ENCODE measurements at places on chromosomes 1 and 21.

GRCh38 chr1:115142616-115143015 lies 53.3 kb upstream of the TSPAN2 start:
- DNase-seq: no peak

DNA sequence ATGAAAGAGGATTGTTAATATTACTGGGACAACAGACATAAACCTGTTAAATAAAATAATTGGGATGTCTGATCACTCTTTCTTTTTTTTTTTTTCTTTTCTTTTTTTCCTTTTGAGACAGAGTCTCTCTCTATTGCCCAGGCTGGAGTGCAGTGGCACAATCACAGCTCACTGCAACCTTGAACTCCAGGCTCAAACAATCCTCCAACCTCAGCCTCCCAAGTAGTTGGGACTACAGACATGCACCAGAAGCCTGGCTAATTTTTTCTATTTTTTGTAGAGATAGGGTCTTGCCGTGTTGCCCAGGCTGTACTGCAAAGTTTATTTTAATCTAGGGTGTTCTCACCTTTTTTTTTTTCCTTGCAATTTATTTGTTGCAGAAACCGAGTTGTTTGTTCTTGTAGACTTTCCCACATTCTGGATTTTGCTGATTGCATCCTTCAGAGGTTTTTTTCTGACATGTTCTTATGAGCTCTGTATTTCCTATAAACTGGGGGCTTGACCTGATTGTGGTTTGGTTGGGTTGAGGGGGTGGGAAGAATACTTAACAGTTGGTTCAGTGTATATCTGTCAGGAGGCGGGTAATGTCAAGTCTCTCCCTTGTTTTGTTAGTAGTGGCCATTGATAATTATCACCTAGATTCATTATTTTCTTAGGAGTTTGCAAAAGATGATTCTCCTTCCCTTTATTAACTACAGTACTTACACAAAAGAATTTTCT lies 125.2 kb downstream of the MAST2 start:
- DNase-seq: no peak

GRCh38 chr1:164576291-164577271 lies 17.6 kb downstream of the PBX1 start:
- DNase-seq: no peak

DNA sequence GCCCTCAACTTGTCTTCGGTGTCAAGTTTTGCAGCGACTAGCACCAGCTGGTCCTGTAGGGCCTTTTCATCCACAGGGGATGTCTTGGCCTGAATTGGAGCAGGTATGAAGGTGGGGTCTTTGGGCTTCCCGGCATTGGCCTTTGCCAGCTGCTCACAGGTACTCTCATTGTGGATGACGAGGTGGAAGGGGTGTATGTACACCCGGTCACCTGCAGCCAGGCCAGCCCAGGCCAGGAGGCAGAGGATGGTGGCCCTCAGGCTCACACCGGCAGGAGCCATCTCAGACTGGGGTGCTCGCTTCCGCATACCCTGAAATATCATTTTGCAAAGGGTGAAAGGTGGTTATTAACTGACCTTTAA lies 3.4 kb downstream of the AGT start:
- DNase-seq: no peak

DNA sequence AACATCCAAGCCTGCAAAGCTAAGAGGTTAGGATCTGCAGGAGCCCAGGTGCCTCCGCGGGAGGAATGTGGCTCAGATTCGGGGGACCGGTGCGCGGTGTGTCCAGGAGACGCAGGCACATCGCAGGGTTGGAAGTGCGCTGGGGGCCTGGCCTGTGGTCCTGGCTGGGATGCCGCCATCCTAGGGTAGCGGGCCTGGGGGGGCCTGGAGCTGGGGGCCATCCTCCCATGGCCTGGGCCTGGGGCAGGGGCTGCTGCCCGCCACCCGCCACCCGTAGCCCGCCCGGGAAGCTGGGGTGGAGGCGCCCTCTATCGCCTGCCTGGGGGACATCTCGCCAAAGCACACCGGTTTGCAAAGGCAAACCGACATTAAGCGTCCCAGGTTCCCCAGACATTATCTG lies 170.6 kb upstream of the ARHGEF16 start:
- DNase-seq: no peak

GRCh38 chr1:165248969-165249571 lies 107.4 kb downstream of the LMX1A start:
- DNase-seq: no peak

DNA sequence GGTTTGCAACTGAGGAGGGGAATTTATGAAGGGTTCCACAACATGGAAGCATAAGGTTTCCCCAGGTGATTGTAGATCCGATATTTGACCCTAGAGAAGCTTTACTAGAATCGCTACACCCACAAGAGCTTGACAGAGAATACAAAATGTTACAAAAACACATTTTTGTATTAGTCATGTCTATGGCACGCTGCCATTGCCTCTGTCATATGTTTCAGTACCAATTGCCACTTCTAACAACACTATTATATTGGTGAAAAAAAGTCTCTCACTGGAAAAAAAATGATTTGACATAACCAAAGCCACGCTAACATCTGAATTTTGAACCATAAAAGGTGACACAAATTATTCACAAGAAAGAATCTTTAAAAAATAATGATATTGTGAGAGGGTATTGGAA lies 214.5 kb downstream of the KCNT2 start:
- no peak for DNase-seq

- DNase-seq: no peak
These were observed 119.3 kb downstream of the SYT2 start for GRCh38 chr1:202590975-202591411.

GRCh38 chr1:219794085-219794743 lies 134.1 kb downstream of the SLC30A10 start:
- no peak for DNase-seq

- DNase-seq: no peak
These were observed 48.2 kb downstream of the RASSF5 start for GRCh38 chr1:206555473-206555935.

DNA sequence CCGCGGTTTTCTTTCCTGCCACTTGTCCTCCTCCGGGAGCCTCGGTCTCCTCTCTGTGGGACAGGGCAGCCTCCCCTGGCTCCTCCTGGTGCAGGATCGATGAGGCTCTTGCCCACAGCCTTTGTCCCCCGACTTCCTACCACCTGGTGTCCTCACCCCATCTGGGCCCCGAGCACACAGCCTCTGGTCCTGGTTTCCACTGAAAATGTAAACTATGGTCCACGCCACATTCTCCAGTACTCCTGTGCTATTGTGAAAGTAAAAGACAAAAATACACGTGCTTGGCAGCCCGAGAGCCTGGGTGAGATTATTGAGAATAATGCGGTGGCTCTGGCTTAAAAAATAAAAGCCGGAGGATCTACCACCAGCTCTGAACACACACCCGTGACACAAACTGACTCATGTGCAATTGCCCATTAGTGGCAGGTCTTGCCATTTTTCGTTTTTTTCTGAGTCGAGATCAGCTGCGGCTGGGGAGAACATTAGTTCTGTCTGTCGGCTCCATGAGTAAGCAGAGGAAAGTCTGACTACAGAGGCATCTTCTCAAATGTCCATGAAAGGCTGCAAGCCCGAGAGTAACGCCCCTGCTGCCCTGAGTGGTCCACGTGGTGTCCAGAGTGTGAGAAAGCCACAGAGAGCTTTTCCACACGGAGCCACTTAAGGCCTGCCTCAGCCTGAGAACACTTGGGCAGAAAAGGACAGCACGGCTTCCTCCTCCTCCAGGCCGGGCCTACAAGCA lies 5.7 kb upstream of the COL6A2 start:
- no peak for DNase-seq

DNA sequence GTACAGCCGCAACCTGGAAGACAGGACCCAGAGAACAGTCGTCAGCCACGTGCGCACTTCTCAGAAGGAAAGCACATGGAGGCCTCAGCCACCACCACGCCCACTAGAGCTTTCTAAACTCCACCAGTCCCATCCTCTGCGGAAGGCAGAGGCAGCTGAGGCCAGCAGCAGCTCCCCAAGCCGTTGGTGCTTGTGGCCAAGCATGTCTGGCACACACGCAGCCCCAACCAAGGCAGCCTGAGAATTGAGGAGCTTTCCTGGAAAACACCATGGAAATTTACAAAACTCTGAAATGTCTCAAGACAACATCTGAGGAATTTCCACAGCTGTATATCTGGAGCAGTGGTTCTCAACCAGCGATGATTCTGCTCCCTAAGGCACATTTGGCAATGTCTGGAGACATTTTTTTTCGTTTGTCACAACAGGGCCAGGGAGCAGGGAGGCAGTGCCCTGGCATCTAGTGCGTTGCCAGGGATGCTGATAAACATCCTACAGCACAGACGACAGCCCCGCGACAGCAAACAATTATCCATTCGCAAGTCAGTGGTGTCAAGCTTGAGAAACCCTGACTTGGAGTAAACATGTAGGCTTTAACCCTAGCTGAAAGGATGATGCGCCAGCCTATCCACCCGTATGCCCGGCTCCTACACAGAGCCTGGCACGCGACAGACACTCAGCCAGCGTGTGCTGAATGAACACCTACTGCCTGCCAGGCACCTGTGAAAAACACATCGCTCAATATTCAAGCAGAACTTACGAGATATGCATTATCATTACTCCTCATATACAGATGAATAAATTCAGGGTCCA lies 24.7 kb downstream of the NPHP4 start:
- no peak for DNase-seq

- DNase-seq: no peak
These were observed 65.2 kb upstream of the GFI1 start for GRCh38 chr1:92551916-92552315.

GRCh38 chr1:206717674-206717989 lies 32.9 kb downstream of the MAPKAPK2 start:
- DNase-seq: no peak

GRCh38 chr1:245807954-245808719 lies 653.4 kb downstream of the KIF26B start:
- DNase-seq: no peak

- no peak for DNase-seq
These were observed 18.7 kb downstream of the EXOSC10 start for GRCh38 chr1:11080931-11081330.

- no peak for DNase-seq
These were observed 22.9 kb downstream of the ELAPOR1 start for GRCh38 chr1:109136766-109137165.

- no peak for DNase-seq
These were observed 45.7 kb downstream of the LRRC7 start for GRCh38 chr1:69613414-69613813.

DNA sequence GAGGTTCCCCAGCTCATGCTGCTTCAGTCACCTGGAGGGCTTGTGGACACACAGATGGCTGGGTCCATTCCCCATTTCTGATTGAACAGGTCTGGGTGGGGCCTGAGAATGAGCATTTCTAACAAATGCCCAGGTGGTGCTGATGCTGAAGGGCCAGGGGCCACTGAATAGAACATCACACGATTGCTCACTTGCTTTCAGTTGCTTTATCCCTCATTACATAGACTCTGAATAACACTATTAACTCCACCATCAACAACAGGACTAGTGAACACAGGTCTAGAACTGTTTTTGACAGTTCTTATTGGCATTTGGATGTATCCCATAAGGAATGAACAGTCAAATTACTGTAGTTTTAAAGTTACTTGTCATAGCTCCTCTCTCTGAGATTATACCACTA lies 12.1 kb downstream of the TRAPPC10 start:
- DNase-seq: no peak

GRCh38 chr1:232150770-232151548 lies 479.0 kb downstream of the SIPA1L2 start:
- DNase-seq: no peak

DNA sequence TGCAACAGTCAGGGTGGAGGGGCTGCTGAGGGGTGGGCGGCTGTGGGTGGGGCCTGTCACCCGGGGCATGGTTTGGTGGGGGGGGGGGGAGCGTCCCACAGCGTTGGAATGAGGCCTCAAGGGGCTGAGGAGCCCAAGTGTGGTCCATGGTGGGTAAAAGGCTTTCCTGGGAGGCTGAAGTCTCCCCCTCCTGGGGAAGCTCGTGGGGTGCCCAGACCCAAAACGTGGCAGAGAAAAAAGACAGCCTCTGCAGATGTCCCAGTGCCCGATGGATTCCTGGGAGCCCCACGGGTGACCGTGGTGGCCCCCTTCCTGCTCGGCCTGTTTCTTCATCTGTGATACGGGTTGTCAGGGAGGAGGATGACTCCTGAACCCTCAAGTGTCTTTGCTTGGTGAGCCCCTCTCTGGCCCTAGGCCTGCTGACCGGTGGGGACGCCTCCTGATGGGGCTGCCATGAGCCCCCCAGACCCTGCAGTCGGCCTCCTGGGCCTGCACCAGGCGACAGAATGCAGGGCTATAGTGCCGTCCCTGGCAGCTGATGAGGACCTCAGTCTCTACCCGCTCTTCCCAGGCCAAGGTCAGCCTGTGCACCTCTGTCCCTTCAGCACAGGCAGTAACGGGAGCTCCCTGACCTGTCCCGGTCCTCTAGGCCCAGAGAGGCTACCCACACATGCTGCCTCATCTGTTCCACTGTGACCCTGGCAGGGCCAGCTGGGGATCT lies 1.1 kb downstream of the OBSCN start:
- no peak for DNase-seq

- no peak for DNase-seq
These were observed 38.6 kb downstream of the MEF2D start for GRCh38 chr1:156461781-156462647.

- no peak for DNase-seq
These were observed 89.7 kb upstream of the ERRFI1 start for GRCh38 chr1:8115769-8116167.

GRCh38 chr21:33355355-33355754 lies 30.6 kb downstream of the IFNAR1 start:
- no peak for DNase-seq

- no peak for DNase-seq
These were observed 346.0 kb downstream of the AGBL4 start for GRCh38 chr1:49677706-49678105.
